Urinary bladder (tissue), 4 donors: ENCODE measurements at places on chromosomes 12 and 14.
A peak's percentile ranks its signal among the peaks of the same experiment; 100 is the strongest.

DNA sequence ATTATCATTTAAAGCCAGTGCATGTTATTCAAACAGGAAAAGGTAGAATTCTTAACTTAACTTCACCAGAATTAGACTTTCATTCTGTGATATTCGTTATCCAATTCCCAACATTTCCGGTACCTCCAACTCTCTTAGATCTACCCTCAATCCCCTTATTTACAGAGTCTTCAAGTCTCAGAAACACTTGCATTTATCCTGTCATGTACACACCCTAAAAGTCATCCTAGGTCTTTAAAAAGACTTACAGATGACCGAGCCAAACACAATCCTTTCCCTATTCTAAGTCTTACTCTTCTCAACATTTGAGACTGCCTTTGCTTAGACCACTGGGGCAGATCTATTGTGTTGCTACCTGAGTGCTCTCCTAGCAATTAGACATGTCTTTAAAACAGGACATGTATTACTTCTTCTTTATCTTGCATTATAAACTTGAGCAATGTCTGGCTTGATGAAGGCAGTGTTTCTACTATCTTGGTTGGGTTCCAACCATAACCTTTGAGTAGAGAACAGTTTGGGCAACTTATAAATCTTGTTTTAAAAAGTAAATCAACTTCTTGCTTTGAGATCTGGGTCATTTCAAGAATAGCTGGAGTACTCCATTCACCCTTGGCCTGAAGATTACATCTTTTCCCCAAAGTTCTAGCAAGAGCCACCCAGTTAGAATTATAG, 140.6 kb upstream of the PLEKHG7 start:
- no peak for DNase-seq

- DNase-seq = no peak
Measured at GRCh38 chr12:46678426-46678825, 147.4 kb downstream of the SLC38A4 start.

DNA sequence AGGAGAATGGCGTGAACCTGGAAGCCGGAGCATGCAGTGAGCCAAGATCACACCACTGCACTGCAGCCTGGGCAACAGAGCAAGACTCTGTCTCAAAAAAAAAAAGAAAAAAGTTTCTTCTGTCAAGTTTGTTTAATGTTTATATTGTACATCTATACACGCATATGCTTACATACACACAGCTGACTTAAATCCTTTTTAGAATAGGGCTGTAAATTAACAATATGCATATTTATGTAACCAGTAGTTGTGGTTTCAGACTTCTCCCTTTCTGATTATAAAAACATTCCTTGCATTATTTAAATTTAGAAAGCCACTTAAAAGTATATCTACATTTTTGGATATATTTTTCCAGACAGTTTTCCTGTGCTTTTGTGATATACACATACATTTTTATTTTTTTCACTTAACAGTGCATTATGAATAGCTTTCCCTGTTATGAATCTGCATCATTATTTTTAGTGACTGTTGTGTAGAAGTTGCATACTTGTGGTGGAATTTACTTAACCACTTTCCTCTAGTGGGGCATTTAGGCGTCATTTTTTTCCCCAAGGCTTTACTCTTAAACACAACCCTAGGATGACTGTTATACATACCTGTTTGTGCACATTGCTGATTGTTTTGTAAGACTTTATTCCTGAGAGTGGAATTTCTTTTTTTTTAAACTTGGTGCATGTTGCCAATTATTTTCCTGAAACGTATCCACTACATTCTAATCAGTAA, 29.4 kb downstream of the POLR3B start:
- DNase-seq = no peak

DNA sequence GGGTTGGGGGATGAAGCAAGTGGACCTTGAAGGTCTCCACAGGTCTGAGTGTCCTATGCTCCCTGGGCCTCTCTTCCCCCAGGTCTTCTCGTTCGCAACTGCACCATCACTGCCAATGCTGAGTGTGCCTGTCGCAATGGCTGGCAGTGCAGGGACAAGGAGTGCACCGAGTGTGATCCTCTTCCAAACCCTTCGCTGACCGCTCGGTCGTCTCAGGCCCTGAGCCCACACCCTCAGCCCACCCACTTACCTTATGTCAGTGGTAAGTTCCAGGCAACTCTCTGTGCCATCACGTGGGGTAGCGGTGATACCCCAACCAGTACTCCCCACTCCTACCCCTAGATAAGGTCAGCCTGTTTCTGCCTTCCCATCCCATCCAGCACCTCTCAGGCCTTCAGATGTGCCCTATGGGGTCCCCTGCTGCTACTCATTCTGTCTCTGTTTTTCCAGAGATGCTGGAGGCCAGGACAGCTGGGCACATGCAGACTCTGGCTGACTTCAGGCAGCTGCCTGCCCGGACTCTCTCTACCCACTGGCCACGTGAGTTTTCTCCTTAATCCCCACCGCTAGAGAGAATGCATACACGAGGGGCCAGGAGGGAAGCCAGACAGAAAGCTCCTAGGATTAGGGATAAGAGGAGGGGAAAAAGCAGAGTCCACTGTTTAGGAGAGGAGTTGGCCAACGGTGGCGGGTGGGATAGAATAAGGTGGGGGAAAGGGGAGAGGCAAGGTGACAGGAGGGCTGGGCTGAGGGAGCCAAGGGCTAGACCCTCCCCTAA, 1.6 kb upstream of the TAPBPL start:
- DNase-seq = no peak

GRCh38 chr12:27213830-27214787, 30.0 kb upstream of the STK38L start:
- DNase-seq = no peak

GRCh38 chr14:64801046-64801445, 78.7 kb downstream of the SPTB start:
- no peak for DNase-seq

GRCh38 chr14:24834956-24835355, 201.0 kb upstream of the GZMB start:
- DNase-seq = no peak

DNA sequence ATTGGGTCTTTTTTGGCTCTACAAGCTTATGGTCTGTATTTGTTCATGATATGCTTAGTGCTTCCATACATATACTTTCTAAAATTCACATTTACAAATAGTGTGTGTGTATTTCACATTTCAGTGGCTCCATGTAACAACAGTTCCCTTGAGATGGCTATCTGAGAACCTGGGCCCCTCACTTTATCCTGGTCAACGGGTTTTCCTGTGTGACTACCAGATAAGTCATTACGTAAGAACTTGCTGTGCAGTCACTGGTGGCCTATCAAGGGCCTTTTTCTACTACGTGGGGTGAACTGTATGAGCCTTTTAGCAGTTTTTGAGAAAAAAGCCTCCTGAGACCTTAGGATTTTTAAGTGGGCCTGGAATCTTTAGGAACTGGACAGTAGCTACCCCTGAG, 454.1 kb downstream of the PCNX1 start:
- no peak for DNase-seq

DNA sequence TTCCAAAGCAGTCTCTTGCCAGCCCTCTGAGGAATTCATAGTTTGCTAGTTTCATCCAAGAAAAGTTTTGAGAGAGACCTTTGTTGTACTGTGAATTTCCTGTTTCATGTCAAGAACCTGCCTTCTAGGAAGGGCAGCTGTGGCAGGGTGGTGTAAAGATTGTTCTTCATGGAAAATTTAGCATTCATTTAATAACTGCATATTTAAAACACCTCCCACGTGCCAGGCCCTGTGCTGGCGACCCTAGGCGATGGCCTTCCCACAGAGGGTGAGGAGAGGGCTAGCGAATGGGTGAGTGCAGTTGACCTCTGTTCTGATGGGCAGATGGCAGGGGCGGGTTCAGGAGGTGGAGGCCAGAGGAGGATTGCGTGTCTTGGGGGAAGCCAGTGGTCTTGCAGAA, 43.2 kb downstream of the MLXIP start:
- DNase-seq = no peak

- no peak for DNase-seq
Measured at GRCh38 chr14:75738192-75738591, 77.1 kb downstream of the TTLL5 start.

GRCh38 chr14:94573475-94574277, 7.5 kb upstream of the SERPINA5 start:
- DNase-seq = no peak

DNA sequence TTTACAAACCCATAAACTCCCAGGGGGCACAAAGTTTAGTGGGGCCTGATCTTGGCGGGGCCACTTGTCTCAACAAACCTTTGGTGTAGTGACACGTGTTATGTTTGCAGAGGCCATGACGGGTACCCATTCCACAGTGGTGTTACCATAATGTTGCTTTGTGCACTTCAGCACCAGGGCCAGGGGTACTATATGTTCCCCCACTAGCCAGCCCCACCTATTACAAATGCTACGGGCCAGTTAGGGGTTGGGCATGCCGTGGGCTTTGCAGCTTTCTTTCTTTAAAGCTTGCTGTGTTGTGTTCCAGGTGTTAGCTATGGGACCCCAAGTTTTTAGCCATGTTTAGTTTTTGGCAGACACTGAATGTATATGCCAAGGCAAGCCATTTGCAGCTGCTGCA, 30.8 kb upstream of the G2E3 start:
- no peak for DNase-seq

GRCh38 chr12:54477259-54477658, 3.9 kb upstream of the GTSF1 start:
- no peak for DNase-seq

GRCh38 chr12:53623548-53624385, 2.4 kb downstream of the ATF7 start:
- DNase-seq = no peak

DNA sequence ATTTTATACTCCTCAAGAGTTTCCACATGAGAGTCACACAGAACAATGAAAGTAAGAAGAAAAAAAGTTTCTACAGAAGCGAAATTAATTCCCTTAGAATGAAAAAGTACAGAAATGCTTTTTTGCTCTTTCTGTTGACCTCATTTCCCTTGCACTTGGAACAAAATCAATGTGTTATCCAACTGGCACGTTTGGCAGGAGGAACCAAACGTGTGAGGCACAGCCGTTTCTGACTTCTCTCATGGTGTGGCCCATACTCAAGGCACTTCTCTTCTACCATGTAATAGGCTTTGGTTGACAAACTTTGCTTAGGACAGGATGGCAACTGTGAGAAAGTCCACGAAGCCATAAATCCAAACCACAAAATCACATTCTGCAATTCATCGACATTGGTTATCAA, 297.0 kb downstream of the FUT8 start:
- DNase-seq = no peak

DNA sequence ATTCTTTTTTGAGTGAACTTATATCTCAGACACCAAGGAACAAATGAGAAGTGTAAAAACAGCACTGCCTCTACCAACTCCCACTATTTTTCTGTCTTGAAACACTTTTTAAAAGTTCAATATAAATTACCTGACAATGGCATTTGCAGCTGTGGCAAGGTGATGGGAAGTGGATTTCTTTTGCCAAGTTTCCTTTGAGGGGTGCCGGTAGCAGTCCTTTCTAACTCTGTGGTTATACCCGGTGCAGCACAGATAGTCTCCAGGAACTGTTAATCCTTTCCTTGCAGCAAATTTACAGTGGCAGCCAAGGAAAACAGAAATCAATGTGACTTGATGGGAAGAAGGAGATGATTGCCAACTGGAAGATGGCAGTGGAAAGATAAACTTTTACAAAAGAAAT, 243.7 kb downstream of the BCAT1 start:
- DNase-seq = no peak

DNA sequence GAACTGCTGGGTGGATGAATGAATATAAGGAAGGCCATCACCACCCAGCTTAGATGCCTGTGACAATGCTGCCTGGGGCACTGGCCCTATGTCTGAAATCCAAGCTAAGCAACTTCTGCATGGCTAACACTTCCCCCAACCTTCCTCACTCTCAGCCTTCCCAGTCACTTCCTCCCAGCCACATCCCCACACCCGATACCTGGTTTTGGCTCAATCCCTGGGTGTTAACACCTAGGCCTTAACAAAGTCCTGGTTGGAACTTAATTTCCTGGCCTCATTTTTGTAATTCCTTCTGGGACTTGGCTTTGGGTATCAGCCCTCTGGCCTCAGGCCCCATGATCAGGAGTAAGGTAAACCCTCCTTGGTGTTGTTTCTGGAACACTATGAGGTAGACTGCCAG, 110.0 kb downstream of the EFCAB11 start:
- no peak for DNase-seq

GRCh38 chr14:21308479-21309237, 28.8 kb downstream of the RPGRIP1 start:
- peak; percentile 82 for DNase-seq

GRCh38 chr14:69268763-69269162, 8.8 kb downstream of the GALNT16 start:
- no peak for DNase-seq

GRCh38 chr12:85923767-85924331, 49.8 kb downstream of the NTS start:
- DNase-seq = no peak

GRCh38 chr14:90569606-90570387, 173.0 kb downstream of the CALM1 start:
- DNase-seq = no peak

- no peak for DNase-seq
Measured at GRCh38 chr14:99213101-99213500, 58.9 kb downstream of the BCL11B start.

DNA sequence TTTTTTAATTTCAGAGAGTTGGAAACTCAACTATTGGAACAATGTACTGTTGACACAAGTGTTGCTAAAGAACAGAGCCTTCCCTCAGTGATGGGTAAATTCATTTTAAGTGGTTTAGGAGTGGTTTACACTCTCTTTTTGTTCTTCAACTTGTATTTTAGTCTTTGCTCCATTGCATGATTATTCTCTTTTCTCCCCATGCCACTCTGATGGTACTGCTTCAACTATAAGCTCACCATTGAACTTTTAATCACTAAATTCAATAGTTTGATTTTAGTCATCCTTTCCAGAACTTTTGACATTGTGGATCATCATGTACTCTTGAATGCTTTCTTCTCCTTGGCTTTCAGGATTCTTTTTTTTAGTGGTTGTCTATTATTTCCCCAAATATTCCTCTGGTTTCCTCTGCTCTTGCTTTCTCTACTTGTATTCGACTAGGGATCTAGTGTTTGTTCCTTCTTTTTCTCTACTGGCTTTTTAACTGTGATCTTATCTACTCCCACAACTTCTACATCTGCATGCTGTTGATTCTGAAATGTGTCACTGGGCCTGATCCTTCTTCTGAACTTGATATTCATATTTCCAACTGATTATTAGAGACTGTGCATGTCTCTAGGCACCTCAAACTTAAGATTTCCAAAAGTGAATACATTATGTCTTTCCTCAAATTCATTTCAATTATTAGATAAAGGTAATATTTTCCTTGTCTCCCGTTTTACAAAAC, 15.4 kb downstream of the ACTR10 start:
- no peak for DNase-seq

GRCh38 chr14:91173221-91173670, 59.4 kb downstream of the DGLUCY start:
- peak; percentile 52 for DNase-seq

GRCh38 chr12:30219047-30219446, 435.3 kb upstream of the TMTC1 start:
- no peak for DNase-seq

GRCh38 chr12:64635356-64635998, 25.2 kb downstream of the RASSF3 start:
- DNase-seq = no peak

DNA sequence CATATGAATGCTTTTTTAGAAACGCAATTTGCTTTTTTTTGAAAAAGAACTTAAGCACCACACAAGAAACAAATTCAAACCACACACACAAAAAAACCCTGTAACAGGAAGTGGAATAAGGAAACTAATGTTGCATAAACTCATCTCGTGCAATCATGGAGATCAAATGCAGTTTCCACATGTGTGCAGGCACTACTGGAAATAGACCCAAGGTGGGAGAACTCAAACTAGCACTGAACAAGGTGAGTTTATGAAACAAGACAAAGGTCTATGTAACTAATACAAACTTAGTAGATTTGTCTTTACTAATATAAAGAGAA, 17.5 kb downstream of the NIN start:
- DNase-seq = no peak

- DNase-seq = no peak
Measured at GRCh38 chr14:74647061-74647677, 35.1 kb upstream of the LTBP2 start.
